8988T (cell line): ENCODE measurements at places on chromosomes 5 and 9.

DNA sequence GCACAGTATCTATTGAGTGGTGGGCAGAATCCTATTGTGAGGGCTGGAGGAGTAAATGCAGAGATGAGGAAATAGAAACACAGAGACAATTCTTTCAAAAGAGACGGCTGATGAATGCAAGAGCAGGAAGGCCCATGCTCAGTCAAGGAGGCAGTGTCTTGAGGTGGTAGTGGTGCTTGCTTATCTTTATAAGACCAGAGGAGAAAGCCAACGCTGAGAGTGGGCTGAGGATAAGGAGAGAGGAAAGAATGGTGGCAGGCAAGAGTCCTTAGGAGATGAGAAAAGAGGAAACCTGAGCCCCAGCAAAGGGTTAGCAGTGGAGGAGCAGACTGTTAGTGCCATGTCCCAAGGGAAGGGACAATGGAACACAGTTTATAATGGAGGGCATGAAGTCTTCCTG lies 86.0 kb downstream of the SNCAIP start:
- no peak for DNase-seq

- no peak for DNase-seq
Observed at GRCh38 chr5:132825834-132826391, 4.5 kb downstream of the SHROOM1 start.

- no peak for DNase-seq
Observed at GRCh38 chr5:34563931-34564709, 92.0 kb upstream of the RAI14 start.

DNA sequence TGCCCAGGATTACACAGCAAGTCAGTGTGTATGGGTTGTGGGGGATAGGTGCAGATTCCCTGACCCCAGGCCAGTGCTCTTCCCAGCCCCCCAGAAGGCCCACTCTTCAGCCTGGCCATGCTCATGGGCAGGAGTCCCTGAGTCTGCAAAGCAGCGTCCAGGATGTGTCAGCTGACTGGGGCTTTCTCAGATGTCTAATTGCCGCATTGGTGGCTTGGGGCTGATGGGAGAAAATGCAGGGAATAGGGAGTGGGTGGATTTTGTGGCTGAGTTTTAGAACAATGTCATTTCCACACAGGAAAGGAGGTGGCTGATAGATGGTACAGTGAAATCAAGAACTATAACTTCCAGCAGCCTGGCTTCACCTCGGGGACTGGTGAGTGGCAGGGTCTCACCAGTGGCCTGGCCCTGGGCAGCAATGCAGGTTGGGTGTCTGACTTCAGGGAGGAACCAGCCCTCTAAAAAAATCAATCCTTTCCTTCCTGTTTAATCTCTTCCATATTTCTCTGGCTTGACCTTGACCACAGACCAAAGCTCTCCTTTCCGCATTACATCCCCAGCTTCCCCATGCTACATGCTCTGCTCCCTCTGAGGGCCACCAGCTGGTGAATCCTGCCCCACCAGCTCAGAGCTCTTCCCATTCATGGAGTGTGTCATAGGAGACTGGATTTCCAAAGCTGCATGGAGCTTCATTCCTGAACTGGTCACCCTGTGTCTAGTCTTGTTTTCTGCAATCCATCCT lies 14.2 kb downstream of the GLIPR2 start:
- no peak for DNase-seq

GRCh38 chr9:118918180-118918579 lies 451.1 kb downstream of the BRINP1 start:
- no peak for DNase-seq

DNA sequence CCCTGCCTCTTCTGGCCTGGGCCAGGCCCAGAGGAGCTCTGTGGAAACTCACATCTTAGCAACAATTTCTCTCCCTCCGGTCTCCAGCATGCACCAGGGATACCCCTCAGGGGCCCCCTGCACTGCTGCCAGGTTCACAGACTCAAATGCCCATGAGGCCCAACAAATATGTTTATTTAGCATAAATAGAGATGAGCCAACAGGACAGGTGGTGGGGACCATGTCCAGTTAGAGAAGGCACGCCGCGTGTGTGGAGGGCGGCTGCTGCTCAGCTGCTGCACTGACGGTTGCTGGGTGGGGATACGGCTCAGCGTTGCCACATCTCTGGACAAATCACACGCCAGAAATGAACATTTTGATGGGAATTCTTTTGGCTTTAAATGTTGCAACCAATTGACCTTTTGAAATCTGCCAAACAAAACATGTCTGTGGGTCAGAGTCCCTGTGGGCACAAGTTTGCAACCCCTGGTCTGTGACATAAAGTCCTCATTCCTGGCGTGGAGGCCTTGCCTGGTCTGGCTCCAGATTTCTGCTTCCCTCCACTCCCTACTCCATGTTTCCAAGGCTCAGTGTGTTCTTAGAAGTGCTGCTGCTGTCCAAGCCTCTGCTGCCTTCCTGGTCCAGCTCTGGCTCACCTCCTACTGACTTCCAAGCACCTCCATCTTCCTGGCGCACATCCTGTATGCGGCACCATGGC lies 88.9 kb downstream of the AMBP start:
- no peak for DNase-seq

- DNase-seq: no peak
Observed at GRCh38 chr5:92552206-92553160, 1028.5 kb downstream of the NR2F1-AS1 start.

- no peak for DNase-seq
Observed at GRCh38 chr5:139399501-139400121, 4.3 kb downstream of the SPATA24 start.

DNA sequence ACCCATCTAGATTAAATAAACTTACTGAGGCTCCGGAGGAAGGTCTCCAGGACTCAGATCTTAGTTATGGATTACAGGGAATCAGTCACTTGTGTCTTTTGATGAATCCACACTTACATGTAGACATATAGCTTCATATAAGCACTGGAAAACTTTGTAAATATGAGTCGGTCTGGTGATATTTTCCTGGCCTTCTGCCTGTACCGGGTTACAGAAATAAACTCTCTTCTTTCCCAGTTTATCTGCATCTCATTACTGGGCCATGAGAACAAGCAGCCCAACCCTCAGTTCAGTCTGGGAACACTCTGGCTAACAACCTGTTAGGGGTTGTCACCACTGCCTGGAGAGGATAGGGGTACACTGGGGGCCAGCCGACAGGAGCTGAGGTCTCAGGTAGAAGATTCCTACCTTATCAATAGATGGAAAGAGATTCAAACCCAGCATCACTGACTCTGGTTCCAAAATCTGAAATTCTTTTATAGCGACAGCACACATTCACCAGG lies 59.1 kb downstream of the THBS4 start:
- DNase-seq: no peak

- DNase-seq: peak; percentile 93
Observed at GRCh38 chr9:136769710-136770191, 5.4 kb upstream of the LCN15 start.

DNA sequence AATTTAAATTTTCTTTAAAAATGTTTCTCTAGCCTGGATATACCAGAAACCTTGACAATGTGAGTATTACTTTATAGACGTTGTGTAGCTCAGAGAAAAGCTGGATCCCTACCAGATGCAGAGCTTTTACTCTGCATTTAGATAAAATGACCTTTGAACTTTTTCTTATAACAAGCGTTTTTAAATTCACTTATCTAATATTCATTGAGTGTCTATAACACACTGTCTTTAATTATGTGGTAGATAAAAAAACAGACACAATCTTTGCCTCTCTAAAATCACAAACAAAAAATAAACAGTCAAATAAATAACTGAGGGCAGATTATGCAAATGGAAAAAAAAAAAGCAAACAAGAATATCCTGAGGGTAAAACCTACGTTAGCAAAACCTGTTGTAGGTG lies 773.6 kb downstream of the CDH12 start:
- DNase-seq: no peak

DNA sequence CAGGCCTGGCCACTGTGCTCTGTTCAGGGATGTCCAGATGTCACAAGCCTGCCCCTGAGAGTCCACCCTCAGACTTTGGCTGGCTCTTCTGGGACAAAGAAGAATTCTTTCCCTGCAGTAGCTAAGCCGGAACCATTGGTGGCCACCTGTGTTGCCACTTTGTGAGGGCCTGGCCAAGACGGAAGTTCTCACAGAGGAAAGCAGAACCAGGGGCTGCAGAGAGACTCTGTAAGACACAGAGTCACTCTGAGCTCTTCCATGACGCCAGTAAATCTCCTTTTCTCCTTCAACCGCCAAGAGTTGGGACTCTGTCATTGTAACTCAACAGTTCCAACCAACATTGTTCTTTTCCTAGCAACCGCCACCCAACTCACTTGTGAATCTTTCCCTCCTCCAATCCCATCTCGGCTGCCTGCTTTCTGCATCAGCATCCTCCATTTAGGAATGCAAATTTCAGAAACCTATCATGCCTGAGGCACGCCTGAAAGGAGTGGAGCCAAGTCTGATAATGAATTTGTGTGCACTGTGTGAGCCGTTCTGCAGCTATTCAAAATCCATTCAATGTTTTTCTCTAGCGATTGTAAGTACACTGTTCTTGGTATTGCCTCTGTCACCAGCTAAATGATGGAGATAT lies 37.8 kb upstream of the ATP6V1G1 start:
- no peak for DNase-seq

DNA sequence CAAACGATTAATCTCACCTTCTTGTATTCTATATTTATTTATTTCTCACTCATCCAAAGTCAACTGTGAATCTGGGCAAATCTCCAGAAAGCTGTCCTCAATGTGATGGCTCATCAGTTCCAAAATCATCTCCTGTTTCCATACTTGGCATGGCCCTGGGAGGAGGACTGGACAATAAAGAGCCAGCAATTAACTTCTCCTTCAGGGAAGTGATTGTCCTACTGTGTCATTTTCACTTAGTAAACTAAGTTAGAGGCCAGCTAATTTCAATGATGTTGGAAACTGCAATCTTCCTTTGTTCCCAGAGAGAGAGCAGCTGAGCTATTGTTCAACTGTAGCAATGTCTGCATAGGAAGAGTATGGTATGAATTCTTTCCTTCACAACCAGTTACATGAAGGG lies 17.5 kb downstream of the CDH12 start:
- DNase-seq: no peak

GRCh38 chr5:175230299-175230698 lies 213.7 kb downstream of the DRD1 start:
- DNase-seq: no peak

- DNase-seq: no peak
Observed at GRCh38 chr5:45225571-45226031, 416.9 kb downstream of the MRPS30 start.

DNA sequence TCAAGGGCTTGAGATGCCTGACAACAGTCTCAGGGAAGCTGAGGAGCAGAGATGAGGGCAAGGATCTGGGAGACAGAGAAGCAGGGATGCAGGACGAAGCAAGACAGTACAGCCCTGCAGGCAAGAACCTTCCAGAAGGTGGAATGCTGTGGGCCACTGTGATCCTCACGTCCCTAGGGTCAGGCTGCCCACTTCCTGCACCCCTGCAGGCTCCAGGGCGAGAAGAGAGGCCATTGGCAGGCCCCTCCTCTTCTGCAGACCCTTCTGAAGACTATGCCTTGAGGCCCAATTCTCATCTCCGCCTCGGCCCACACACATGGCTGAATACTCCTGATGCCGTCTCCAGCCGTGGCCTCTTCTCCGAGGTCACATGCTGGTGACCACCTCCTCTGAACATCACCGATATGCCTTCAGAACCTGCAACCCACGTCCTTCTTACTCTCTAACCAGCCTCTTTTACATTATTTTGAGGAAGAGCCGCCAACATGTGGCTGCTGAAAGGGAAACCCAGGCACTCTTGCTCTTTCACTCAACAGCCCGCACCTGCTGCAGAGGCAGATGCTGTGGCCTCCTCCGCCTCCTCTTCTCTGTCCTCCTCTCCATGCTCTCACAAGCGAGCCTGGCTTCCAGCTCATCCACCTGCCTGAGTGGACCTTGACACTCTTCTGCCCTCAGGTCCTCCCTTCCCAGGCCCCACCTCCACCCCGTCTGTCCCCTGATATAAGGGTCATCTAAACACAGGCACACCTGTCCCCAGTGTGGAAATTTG lies 181.5 kb downstream of the IRX2 start:
- no peak for DNase-seq

DNA sequence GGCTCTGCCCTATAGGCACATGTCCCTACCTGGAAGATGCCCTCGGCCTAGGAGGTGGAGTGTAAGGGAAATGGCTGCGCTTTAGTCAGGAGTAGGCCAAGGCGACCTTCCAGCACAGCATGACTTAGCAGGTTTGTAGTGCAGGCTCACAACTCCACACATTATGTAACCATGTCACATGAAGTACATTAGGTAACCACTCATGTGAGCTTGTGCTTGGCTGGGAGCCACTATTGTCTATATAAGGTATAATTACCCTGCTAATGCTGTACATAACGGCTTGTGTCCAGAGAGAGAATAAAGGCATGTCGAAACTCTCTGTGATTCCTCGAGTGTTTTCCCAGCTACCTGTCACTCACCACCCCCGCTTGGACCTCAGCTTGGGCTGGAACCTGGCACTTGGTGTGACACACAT lies 74.9 kb downstream of the CAMK4 start:
- no peak for DNase-seq

- peak; percentile 7 for DNase-seq
Observed at GRCh38 chr5:179120951-179121666, 60.9 kb downstream of the ZNF354C start.

DNA sequence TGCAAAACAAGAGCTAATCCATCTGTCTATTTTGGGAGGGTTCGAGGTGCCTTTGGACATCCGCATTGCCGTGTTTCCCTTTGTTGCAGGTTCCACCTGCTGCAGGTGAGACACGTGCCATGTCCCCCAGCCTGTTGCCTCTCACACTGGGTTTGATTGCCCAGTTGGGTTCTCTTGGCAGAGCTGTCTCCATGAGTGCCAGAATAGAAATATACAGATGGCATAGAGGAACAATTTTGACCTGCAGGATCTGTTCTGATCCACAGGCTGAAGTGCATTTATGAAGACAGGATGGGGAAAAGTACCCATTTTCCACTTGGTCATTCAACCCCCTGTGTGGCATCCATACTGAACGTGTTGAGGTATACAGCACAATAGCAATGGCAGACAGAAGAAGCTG lies 178.1 kb downstream of the SGCD start:
- no peak for DNase-seq

- no peak for DNase-seq
Observed at GRCh38 chr5:67350185-67350584, 153.6 kb upstream of the CD180 start.

DNA sequence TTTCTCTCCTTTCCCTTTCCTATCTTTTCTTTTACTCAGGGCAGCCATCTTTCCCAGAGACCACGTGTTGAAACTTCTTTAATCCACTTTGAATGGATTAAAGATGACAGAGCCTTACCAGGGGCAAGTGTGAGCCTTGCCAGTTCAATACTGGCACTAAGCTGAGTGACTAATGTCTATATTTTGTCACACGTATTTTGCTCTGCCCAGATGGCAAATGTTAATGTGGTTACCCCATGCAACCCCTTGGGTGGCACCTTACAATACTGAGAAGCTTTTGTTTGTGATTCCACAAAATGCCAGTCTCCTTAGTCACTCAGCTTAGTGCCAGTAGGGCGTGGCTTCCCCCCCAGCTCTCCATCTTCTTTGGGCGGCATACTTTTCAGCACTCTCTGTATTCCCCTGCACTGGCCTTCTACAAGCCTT lies 24.8 kb downstream of the ANXA1 start:
- no peak for DNase-seq

DNA sequence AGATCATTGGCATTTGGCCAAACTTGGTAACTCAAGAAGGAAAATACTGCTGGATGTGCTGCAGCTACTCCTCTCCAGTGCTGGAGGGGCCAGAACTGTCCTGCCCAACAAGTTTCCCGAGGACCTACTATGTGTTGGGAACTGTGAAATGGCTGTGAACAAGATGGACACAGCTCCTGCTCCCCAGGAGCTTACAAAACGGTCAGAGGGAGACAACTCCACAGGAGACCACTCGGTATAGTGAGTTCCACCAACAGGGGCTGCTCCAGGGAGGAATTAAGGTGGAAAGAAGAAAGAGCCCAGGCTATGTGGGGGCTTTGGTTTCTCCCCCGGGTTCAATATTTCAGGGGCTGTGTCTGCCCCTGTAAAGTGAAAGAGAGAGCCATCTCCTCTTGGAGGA lies 78.8 kb downstream of the GNA14 start:
- no peak for DNase-seq
